Esophagus muscularis mucosa (tissue), 4 donors: ENCODE measurements at places on chromosomes 1 and 21. TPM values are rescaled to one million over a fixed set of nuclear protein-coding genes. Genes with fewer than 3 reads are reported as not detected.

Gene AJAP1
- 0.66 TPM for total RNA-seq

GRCh38 chr1:182235952-182236650 is 155.5 kb downstream of the GLUL start:
- H3K36me3 ChIP-seq: no peaks in the 10 kb centered on the region
- DNase-seq: no peak
- H3K4me1 ChIP-seq: no peaks in the 10 kb centered on the region
- H3K27ac ChIP-seq: no peak overlapping the region
- no peak overlapping the region for H3K4me3 ChIP-seq

DNA sequence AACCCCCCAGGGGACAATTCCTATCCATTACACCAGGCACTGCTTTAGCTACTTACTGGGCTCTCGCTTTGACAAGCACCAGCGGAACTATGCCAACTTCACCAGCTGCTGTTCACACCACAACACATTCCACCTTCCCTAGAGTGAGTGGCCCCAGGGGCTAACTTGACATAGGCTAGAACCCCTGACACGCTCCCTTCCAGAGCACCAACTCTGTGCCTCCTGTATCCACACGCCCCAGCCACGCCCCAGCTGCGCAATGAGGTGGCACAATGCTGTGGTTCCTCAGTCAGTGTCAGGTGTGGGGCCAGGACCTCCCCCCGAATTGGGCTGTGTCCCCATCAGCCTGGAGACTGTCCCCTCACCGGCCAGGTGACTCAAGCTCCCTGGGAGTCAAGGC is 11.7 kb upstream of the FGR start:
- no peak overlapping the region for H3K27ac ChIP-seq
- DNase-seq: no peak

GRCh38 chr1:228544921-228545591 is 57.9 kb downstream of the RNF187 start:
- no peaks in the 10 kb centered on the region for H3K36me3 ChIP-seq
- no peak overlapping the region for H3K27ac ChIP-seq
- no peaks in the 10 kb centered on the region for H3K4me1 ChIP-seq
- no peak for DNase-seq

GRCh38 chr1:156217871-156218270 is 5.1 kb downstream of the PMF1 start:
- no peak overlapping the region for H3K4me3 ChIP-seq
- H3K36me3 ChIP-seq: peaks cover 35% of the 10 kb centered on the region
- peaks cover 22% of the 10 kb centered on the region for H3K4me1 ChIP-seq
- DNase-seq: no peak
